Adrenal gland (tissue), 19 donors: ENCODE measurements at places on chromosomes 12 and 14. TPM values are rescaled to one million over a fixed set of nuclear protein-coding genes. Genes with fewer than 3 reads are reported as not detected.

DNA sequence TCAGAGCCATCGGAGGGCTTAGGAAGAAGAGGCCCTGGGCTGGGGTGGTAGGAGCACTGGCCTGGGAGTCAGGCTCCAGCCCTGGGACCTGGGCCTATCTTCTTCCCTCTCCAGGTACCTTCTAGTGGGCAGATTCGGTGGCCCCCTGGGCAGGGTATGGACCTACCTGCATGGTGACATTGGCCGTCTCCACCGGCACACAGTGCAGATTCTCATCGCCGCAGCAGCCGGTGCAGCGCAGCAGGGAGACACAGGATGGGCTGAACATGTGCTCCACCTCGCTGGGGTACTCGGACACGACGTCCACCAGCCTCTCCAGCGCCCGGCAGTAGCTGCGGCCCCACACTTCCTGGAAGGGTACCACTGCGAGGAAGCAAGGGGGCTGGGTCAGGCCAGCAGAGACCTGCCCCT, 6.2 kb downstream of the PGF start:
- no peak overlapping the region for H3K27ac ChIP-seq
- H3K4me3 ChIP-seq: no peak overlapping the region
- DNase-seq: no peak
- H3K27me3 ChIP-seq: no peaks in the 10 kb centered on the region

Gene PPP1R36
- 0.60 TPM for total RNA-seq

DNA sequence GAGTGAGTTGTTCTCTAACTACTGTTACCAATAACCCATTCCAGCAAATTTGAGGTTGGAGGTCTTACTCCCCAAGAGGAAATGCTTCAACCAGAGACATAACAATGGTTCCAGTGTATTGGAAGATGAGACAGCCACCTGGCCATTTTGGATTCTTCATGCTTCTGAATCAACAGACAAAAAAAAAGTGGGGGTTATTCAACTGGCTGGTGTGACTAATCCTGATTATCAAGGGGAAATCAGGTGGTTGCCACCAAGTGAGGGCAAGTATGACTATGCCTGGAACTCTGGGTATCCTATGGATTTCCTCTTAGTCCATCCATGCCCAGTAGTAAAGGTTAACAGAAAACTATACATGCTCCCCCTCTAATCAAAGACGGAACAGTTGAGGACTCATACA, 29.9 kb upstream of the ZNF641 start:
- no peaks in the 10 kb centered on the region for H3K27me3 ChIP-seq
- no peaks in the 10 kb centered on the region for H3K36me3 ChIP-seq

GRCh38 chr12:99195474-99195873, 452.1 kb upstream of the GARIN6 start:
- DNase-seq: no peak
- H3K27me3 ChIP-seq: no peaks in the 10 kb centered on the region
- no peak overlapping the region for H3K27ac ChIP-seq
- H3K36me3 ChIP-seq: no peaks in the 10 kb centered on the region
- H3K4me1 ChIP-seq: no peaks in the 10 kb centered on the region
- no peak overlapping the region for H3K4me3 ChIP-seq

GRCh38 chr12:6635375-6635855, 344 bp downstream of the LPAR5 start:
- DNase-seq: no peak
- no peak overlapping the region for H3K4me3 ChIP-seq
- H3K4me1 ChIP-seq: peaks cover 7% of the 10 kb centered on the region
